ENCODE measurements at places on chromosomes 11 and 22. TPM values are rescaled to one million over a fixed set of nuclear protein-coding genes. Genes with fewer than 3 reads are reported as not detected.

- DNase-seq, result no peak
Measured at GRCh38 chr11:82683029-82683428, 50.6 kb downstream of the FAM181B start.

GRCh38 chr11:69470301-69470700 is 11.2 kb upstream of the LINC01488 start:
- DNase-seq, result no peak

DNA sequence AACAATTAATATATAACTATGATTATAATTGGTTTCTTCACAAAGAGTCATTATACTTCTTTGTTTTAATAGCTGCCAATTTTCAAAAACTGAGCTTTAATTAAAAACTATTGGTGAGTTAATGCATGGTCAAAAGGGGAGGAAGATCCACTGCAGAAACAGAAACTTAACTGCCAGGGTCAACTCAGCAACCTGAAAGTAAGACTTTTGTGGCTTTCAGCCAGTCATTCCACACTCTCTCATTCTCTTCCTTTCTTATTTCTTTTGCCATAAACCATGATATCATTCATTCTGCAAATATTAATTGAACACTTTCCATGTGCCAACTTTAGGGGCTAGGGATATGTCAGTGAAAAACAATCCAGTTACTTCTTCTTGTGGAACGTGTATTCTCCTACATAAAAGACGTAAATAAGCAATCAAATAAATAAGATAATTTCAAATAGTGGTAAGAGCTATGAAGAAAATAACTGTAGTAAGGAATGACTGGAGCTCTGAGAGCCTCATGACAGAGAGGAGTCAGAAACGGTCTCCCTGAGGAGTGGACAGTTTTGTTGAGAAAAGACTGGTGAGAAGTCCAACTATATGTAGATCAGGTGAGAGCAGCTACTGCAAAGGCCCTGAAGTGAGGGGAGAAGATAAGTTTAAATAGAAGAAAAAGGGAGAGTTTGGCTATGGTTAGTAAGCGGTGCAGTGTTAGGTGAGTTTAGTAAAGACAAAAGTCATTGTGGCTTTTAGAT is 130.5 kb downstream of the GRIA4 start:
- no peak for DNase-seq

GRCh38 chr11:68369756-68370155 is 57.4 kb downstream of the LRP5 start:
- DNase-seq, result no peak

DNA sequence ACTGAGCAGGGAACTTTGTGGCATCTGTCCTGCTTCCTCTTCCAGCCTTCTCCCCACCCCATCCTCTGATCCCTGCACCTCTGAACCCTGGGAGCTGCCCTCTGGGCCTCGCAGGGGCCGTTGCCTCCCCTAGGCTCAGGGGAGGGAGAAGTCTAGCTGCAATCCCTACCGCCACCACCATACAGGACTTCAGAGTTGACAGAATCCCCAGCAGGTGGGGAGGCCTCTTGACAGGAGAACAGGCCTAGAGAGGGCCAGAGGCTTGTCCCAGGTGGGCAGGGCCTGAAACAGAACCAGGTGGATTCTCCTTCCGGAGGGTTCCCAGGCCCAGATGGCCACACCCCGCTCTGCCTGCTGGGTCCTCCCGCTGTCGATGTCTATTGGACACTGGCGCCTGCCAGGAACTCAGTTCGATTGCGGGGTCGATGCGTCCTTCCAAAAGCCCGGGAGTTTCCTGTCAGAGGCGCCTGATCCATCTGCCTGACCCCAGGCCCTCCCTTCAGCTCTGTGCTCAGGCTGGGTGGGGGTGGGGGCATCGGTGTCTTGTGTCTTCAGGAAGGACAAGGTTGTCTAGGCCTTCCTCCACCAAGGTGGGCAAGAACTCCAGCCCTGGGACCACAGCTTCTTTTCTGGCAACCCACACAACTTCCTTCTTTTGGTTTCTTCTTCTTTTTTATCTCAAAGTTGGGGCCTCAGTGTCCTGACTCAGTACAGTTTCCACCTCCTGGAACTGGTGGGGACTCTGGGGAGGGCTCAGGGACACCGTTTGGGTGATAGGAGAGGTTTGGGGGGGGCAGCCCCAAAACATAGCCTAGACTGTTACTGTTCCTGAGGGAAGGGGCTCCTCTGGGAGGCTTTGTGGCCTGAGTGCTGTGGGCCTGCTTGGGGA is 6.4 kb downstream of the STARD10 start:
- DNase-seq, result peak; percentile 28

GRCh38 chr11:83140691-83141455 is 16.1 kb upstream of the PCF11 start:
- DNase-seq, result no peak

- DNase-seq, result no peak
Measured at GRCh38 chr11:9320047-9320446, 5.7 kb upstream of the TMEM41B start.

GRCh38 chr11:33773987-33774735 is at the start of gene FBXO3:
TSS of gene FBXO3 (minus strand) at chr11:33774520. CDS start at chr11:33774497, 23 bp downstream.
- peak; percentile 86 for DNase-seq

GRCh38 chr22:37742376-37743171 is 45.7 kb downstream of the TRIOBP start:
- peak; percentile 34 for DNase-seq

- no peak for DNase-seq
Measured at GRCh38 chr11:47688111-47688510, 27.1 kb downstream of the AGBL2 start.

Gene IGLL1
- total RNA-seq, result not detected

Gene SCGB1D2
- not detected for total RNA-seq

Gene PAMR1
- not detected for total RNA-seq

Gene SCGB1D1
- not detected for total RNA-seq

Gene TMEM191C
- total RNA-seq, result 1.3 TPM

Gene P2RY2
- total RNA-seq, result not detected

Gene OR5A1
- total RNA-seq, result not detected

Gene LINC01488
- total RNA-seq, result not detected
